ENCODE measurements at places on chromosomes 5 and 9. TPM values are rescaled to one million over a fixed set of nuclear protein-coding genes. Genes with fewer than 3 reads are reported as not detected.

DNA sequence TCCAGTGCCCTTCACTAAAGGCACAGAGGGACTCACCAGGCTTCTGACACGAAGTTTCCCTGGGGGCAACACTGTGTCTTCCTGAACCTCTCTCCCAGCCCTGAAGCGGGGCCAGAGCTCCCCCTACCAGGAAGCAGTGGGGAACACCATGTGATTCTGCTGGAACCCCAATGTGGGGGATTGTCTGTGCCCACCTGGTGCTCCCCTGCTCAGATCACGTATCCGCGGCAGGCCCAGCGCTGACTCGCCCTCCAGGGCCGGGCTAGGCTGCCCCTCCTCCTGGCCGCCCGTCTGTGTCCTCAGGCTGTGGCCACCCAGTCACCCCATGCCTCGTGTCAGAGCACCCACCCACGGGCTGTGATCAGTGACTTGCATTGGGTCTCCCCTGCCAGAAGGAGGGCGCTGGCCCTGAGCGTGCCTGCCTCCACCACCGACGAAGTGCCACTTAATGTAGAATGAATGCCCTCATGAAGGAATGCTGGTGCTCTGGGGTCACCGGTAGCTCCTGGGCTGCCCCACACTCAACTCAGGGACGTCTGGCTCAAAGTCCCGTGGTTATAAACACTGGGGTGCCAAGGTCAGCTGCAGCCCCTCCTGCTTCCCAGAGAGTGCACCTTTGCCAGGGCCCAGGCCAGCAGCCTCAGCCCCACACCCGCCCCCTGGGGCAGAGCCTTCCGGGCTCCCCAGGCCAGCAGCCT is 22.1 kb downstream of the SARDH start:
- DNase-seq = no peak

GRCh38 chr5:74640954-74641734 is 616 bp upstream of the ENC1 start:
- DNase-seq = no peak

Gene ACOT12
- not detected for total RNA-seq

Gene F2RL1
- 0.46 TPM for total RNA-seq

Gene LCN10
- 12.6 TPM for total RNA-seq
